ENCODE measurements at places on chromosomes 7 and 10.

- peak; percentile 11 for DNase-seq
These were observed 335.2 kb upstream of the C7orf33 start for GRCh38 chr7:148255333-148255732.

GRCh38 chr7:57821438-57822382 lies 371.7 kb downstream of the ZNF716 start:
- no peak for DNase-seq

GRCh38 chr10:113562069-113562468 lies 9.2 kb downstream of the HABP2 start:
- no peak for DNase-seq

DNA sequence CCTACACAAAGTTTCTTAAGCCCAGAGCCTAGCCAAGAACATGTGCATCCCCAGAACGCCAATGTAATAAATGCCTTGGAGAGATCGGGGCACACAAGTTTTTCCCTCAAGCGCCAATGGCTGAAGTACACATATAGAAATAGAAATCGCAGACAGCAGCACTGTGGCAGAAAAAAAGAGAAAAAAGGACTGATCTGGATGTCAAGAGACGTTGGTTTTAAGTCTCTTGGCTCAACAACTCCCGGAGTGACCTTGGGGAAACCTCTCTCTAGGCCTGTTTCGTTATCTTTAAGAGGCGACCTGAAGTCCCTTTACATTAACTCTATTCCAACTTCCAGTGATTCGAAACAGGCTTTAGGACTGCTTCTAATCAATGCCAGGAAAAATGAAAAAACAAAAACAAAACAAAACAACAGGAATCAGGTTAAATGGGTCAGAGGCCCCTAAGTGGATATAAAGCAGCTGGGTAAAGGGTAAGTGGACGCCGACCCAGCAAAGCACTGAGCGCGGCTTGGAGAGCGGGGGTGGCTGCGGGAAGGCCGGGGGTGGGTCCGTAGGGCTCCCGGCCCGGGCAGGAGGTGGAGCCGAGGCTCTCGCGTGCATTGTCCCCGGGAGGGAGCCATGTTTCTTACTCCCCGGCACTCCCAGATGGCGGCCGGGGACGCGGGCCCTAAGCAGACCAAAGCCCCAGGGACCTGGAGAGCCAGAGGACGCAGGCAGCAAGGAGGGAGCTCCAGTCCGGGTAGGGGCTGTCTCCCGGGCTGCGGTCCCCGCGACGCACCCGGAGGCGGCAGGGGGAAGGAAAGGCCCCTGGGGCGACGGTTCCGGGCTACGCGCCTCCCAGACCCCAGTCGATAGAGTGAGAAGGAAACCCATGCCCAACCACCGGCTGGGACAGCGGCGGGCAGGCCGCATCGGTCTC lies 757 bp downstream of the EIF3A start:
- DNase-seq, result peak; percentile 71

GRCh38 chr7:142797391-142798377 lies 26.9 kb downstream of the PRSS2 start:
- DNase-seq, result peak; percentile 61
